ENCODE measurements at places on chromosomes 2 and 18. TPM values are rescaled to one million over a fixed set of nuclear protein-coding genes. Genes with fewer than 3 reads are reported as not detected.

DNA sequence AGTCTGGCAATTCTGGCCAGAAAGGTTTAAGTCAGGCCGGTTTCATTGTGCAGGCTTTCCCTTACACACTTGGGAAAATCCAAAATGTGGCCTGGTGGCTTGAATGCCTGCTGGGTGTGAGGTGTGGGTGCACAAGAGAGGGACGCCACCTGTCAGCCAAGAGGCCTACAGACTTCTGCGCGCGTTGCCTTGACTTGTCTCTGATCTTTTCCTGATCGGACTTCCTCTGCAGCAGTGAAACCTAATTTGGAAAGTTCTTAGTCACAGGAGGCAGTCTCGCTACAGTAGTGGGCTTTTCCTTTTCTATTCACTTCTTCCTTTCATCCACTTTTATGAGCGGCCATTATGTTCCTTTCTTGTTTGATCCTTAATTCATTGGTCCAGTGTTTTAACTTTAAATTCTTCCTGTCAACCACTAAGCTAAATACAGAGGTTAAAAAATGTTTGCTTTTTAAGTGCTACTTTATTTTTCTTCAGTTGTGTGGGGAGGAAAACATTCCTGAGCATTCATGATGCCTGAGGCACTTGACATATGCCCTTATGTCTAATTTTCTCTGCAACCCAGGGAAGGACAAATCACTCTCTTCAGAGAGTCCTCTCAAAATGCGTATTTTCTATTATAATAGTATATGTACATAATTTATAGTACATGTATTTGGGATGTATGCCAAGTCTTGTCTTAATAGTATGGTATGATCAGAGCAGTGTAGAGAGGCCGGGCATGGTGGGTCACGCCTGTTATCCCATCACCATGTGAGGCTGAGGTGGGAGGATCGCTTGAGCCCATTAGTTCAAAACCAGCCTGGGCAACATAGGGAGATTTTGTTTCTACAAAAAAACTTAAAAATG, 128.9 kb downstream of the WDSUB1 start:
- no peak for DNase-seq

DNA sequence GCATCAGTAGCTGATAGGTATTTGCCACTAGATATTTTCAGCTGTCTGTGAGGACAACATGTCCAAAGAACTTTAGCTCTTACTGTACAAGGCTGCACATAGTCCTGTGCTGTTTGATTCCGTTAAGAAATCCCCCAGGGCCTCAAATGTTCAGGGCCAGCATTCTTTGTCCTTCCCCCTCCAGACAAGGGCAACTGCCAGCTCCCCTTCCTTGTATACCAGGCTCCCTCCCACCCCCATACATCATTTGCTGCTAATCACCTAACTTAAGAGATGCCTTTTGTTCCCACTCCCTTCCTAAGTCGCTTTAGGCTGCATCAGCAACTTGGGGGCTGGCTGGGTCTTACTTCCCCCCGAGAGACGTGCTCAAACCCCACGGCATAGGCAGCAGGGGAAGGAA, 138.7 kb downstream of the CDH20 start:
- no peak for DNase-seq

DNA sequence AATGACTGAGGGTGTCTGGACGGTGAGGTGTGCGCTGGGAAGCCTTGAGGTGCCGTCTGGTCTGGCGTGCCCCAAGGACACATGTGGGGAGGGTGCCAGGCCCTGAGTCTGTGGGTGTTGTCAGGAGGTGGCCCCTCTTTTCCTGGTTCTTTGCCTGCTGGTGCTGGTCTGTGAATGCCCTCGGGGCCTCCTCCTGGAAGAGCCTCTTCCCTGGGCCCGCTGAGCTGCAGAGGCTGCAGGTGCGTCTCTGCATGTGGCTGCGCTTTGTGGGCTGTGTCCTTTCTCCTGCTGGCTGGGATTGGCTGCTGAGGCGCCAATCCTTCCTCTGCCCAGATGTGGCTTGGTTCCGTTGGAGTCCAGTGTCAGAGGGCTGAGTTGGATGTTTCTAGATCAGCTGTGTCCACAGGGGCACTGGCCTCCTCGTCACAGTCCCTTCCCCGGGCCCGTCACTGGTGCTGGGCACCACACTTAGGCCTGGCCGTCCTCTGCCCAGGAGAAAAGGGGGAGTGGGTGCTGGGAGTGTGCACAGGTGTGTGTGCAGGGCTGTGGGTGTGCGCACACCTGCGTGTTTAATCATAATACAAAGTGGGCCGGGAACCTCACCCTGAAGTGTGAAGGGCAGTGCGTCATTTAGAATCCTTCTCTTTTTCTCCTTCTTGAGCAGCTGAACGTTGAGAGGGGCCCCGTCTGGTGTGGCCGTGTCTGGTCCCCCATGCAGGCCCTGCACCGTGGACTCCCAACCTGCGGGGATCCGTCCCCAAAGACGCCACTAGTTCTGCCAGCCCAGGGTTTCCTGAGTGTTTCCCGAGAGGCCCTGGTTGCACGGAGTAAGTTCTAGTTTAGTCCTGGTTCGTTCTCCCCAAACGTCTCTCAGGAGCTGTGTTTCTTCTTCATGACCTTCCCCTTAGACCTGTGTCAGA, 35.5 kb downstream of the RTP5 start:
- DNase-seq: peak; percentile 36

DNA sequence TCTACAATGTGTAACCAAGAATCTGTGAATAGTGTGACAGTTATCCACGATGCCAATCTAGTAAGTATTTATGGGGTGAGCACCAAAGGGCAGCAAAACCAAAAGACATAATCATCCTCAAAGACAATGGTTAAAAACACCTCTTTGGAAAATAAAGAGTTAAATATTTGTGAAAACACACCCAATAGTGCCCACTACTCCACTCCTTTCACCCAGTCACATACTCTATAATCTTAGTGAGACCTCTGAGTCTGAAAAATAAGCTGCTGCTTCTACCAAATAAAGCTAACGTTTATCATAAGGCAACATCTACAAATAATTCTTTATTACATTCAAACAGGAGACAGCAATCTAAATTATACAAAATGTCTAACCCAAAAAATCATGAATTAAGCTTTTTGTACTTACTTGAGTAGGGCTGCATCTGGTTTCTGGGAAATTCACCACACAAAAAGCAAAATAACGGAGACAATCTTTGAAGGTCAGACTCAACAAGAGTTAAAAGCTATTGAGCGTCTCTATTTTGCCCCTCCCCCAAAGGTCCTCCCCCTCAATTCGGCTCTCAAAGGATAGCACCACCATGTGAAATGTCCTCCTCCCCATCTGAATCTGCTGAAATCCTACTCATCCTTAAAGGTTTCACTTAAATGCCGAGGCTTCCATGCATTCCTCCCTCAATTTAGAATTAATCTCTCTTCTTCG, 2.0 kb downstream of the RAPH1 start:
- DNase-seq: peak; percentile 62

GRCh38 chr2:72562451-72563153, 263.2 kb downstream of the EXOC6B start:
- DNase-seq: no peak

Gene MRPL30
- total RNA-seq: 12.7 TPM

Gene SLC9A2
- total RNA-seq: not detected

Measured in left lobe of liver (tissue), 2 donors.